ENCODE measurements at places on chromosomes 12 and 14.

- DNase-seq, result no peak
These were observed 106.0 kb upstream of the TMTC1 start for GRCh38 chr12:29889737-29890136.

DNA sequence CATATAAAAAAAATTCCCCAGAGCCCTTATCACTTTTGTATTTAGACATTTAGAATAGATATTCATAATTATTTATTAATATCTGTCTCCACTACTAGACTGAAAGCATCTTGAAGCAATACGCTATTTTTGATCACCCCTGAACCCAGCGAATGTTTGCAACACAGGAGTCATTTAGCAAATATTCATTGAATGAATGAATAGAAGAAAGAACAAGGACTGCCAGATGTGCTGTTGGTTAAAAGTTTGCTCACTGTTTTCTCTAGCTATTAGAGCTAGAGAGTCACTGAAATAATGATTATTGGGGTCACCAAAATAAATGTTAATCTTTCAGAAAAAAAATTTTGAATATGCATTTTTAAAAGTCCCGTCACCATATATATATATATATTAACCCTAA is 174.3 kb downstream of the ACSS3 start:
- DNase-seq, result no peak

DNA sequence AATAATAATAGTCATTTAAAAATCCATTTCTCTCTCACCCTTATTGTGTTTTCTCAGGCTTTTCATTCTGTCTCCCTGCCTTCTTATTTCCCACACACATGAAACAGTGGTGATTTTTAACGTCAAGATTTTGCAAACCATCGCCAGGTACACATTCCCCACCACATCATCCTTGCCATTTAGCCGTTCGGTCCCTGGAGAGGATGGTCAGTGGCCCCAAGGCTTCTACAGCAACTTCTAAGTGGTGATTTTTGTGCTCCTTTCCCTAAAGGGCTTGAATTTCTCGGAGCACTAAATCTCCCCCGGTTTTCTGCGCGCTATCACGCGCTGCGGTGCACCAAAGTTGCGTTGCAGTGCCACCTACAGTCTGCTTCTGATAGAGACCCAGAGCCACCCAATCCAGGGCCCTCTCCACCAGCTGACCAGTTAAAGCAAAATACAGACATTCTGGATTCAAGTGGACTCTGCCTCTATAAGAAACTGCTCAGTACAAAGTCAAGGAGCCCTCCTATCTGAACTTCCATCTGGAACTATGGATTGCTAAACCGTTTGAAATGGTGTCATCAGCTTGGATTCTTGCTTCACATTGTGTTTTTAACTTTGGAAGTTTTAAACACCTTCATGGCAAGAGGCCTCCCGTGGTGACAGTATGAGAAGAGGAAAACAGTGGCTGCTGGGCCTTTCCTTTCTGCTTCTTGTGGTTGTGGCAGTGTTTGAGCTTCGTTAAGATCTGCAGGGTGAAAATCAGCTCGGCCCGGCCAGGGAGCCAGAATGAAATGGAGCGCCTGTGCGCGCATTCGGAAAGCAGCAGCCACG is 234.0 kb downstream of the SPTSSA start:
- no peak for DNase-seq

GRCh38 chr12:122184517-122184916 is 1.6 kb downstream of the LRRC43 start:
- no peak for DNase-seq

DNA sequence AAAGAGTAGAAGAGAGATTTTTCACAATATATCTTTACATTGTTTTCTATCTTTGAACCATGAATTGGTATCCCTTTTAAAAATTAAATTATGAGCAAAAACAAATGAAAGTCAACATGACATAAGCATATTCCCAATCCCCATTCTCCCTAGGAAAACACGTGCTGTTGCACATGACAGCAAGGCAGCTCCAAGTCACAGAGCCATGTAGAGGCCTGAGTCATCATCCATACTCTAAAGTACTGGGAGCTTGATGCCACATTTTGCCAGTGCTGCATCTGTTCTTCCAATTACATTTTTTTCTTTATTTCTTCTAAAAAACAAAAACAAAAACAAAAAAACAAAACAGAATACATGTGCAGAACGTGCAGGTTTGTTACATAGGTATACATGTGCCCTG is 115.2 kb downstream of the ITPR2 start:
- no peak for DNase-seq

- no peak for DNase-seq
These were observed 309.8 kb upstream of the TMEM132C start for GRCh38 chr12:127957001-127957660.

- DNase-seq, result no peak
These were observed 253.0 kb downstream of the DAD1 start for GRCh38 chr14:22336031-22336430.

GRCh38 chr12:131313635-131314034 is 359.9 kb downstream of the ADGRD1 start:
- no peak for DNase-seq

DNA sequence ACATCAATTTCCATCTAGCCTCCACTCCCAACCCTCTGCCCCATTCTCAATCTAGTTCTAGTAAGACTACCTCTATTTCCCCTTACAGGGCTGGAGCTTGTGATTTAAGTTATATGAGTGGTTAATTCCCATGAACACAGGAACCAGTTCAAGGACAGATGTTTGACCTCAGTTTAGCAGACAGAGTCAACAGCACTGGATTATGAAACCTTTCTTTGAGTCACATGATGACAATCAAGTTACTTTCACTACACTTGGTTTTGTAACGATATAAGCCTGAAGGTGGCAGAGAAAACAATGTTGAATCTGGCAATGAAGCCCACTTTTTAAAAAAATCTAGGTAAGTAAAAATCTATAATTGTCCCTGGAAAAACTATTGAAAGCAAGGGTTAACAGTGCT is 1646.2 kb upstream of the FLRT2 start:
- no peak for DNase-seq

- no peak for DNase-seq
These were observed 7.1 kb downstream of the ARHGDIB start for GRCh38 chr12:14954269-14954668.

DNA sequence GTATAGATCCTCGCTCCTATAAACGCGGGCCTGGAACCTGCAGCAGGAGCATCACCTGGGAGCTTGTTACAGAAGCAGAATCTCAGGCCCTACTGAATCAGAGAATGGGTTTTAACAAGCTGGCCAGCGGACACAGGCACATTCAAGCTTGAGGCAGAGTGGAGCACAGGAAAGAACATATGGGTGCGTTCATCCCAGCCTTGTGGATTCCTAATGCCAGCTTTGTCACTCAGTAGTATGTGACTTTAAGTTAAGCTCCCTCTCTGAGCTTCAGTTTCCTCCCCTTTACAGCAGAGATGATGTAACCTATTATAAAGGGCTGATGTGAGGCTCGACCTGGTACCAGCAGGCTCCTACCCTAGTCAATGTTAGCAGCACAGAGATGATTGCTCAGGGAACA is 204.9 kb downstream of the ZFP36L1 start:
- no peak for DNase-seq

DNA sequence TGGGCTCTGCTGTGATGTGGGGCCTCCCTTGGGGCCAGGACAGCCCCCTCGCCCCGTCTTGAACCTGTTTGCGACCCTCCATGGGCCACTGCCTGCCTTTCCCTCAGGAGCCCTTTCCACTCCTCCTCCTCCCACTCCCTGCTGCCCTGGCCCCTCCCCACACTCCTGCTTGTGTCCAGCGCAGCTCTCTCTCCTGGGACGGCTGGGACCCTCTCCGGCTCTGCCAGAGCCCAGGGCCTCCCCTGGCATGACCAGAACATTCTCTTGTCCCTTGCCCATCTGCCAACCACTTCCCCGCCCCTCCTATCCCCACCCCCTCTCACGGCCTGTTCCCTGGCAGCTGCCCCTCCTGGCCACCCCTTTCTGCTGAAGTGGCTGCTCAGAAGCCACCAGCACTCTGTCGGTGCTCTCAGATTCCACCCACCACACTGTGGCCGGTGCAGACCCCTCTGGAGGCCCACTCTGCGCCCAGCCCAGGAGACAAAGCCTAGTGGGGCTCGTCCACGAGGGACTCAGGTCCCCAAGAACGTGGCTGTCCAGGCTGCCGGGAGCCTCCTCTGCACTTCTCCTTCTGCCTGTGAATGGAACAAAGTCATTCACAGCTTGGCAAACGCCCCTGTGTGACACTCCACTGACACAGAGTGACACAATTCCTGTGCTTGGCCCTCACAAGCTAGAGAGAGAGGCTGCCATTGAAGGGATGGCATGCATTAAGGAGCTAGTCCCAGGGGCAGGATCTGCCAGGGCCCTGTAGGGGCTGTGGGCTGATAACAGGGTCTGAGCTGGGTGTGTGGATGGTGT is 1.4 kb downstream of the ASPG start:
- DNase-seq, result no peak

- no peak for DNase-seq
These were observed 276.8 kb downstream of the PCNX1 start for GRCh38 chr14:71183876-71184689.
